ENCODE measurements at places on chromosomes 2 and 18. TPM values are rescaled to one million over a fixed set of nuclear protein-coding genes. Genes with fewer than 3 reads are reported as not detected.

NR4A2 gene
- 2.1 TPM for total RNA-seq

COL3A1 gene
- not detected for total RNA-seq

CIB4 gene
- not detected for total RNA-seq

GPR39 gene
- not detected for total RNA-seq

LCT gene
- 0.06 TPM for total RNA-seq

INHBB gene
- not detected for total RNA-seq

RABL2A gene
- total RNA-seq, result 47.3 TPM

ARID5A gene
- total RNA-seq, result 83.8 TPM

RESP18 gene
- total RNA-seq, result not detected

DNA sequence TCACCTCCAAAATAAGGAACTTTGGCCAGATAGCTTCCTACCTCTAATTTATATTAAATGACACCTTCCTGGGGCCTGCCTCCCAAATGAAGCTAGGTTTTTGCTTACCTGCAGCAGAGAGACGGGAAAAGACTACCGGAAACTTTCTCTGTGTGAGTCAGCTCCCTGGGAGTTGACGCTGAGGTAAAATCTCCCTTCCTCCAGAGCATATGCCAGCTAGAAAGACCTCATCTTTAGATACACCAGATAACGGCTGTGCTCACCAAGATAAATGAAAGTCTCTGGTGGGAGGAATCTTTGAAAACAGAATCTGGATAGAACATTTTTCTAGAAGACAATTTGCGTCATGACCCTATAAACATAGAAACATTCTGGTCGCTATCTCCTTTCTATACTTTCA lies 99.7 kb upstream of the RFX8 start:
- DNase-seq, result no peak

- DNase-seq, result no peak
These were observed 102.8 kb upstream of the MAP2 start for GRCh38 chr2:209321076-209321475.

- DNase-seq, result no peak
These were observed 42.9 kb downstream of the EIPR1 start for GRCh38 chr2:3334392-3335345.

GRCh38 chr18:33833842-33834241 lies 255.8 kb downstream of the ASXL3 start:
- no peak for DNase-seq

- DNase-seq, result no peak
These were observed 91.1 kb upstream of the SKOR2 start for GRCh38 chr18:47342566-47342965.

DNA sequence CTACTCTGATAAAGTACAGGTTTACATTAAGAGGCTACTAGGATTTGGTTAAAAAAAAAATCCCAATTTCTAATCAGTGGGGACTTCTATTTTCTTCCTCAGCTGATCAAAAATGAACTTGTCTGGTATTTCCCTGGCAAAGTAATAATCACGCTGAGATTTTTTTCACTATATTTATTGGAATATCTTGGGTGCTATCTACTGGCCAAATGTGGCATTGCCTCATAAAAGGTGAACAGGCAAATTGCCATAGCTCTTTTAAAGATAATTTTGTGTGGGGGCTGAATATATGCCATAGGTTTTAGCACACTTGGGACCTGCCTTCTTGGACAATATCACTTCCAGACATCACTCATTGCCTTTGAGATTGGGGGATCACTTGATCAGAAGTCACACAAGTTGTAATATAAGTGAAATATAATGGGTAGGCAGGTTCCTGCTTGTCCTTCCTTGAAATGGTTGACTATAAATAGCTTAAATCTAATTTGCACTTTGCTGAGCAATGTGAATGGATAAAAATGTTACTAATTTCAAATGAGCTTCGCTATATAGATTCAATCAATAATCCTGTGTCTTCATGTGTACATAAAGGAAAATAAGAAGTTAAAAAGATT lies 7.0 kb upstream of the NXPH2 start:
- DNase-seq, result no peak

- no peak for DNase-seq
These were observed 191.1 kb downstream of the SETBP1 start for GRCh38 chr18:44871771-44872170.

GRCh38 chr2:138034536-138034935 lies 70.3 kb downstream of the HNMT start:
- DNase-seq, result no peak

GRCh38 chr2:64525317-64525613 lies 1.1 kb downstream of the AFTPH start:
- DNase-seq, result peak; percentile 22

- DNase-seq, result no peak
These were observed 56.7 kb upstream of the ASAP2 start for GRCh38 chr2:9149726-9150567.

GRCh38 chr18:40313030-40313642 lies 1641.9 kb upstream of the PIK3C3 start:
- no peak for DNase-seq

Data from CD4-positive, alpha-beta memory T cell (primary cell).